Stimulated activated CD4-positive, alpha-beta T cell treated with anti-CD3 and anti-CD28 coated beads, TNF-alpha, amount 100 ng/mL, for 1 hour (primary cell): ENCODE measurements at places on chromosomes 1 and 21.

DNA sequence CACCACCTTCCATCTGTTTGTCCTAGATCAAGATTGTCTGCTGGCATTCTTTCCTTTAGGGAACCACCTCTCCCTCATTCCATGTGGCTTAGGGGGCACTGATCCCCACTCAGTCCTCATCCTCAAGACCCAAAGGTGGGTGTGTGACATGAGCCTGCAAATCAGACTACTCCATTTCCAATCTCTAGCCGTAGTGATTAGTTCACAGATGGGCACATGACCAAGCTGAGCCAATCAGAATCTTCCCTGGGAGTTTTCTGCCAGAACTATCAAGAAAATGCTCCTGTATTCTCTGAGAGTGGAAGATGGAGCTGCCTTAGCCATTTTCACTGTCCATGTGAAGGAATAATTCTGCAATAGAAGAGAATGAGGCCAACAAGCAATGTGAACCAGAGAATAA is 19.3 kb upstream of the PTPRF start:
- DNase-seq = no peak

GRCh38 chr1:11498956-11499594 is 20.1 kb downstream of the DISP3 start:
- DNase-seq = no peak

DNA sequence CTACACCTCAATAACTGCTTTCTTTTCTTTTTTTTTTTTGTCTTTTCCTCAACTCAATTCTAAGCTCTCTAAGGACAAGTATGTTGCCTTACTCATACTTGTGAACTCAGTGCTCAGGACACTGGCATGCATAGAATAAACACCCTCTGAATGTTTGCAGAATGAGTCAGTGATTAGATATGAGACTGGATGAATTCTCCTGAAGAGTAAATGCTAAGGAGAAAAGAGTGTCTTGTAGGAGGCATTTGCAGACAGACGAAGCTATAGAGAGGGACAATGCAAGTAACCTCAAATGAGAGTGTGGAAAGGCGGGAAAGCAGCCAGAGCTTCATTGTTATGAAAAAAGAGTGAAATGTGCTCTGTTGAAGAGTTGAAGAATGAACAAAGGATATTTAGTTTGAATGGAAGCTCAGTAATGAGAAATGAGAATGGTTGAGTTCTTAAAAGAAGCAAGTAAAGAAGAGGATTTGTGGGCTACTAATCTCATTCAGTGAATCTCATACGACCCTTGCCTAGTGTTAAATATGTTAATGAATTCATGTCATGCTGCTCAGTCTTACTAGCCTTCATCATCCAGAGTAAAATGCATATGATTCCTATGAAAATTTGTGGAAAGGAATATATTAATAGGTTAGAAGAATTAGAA is 166.1 kb upstream of the DPYD start:
- no peak for DNase-seq

GRCh38 chr1:244212797-244213475 is 161.9 kb downstream of the ZBTB18 start:
- no peak for DNase-seq

GRCh38 chr1:22772014-22772413 is 61.4 kb downstream of the EPHB2 start:
- no peak for DNase-seq

GRCh38 chr1:36822648-36823047 is 211.7 kb downstream of the GRIK3 start:
- no peak for DNase-seq

DNA sequence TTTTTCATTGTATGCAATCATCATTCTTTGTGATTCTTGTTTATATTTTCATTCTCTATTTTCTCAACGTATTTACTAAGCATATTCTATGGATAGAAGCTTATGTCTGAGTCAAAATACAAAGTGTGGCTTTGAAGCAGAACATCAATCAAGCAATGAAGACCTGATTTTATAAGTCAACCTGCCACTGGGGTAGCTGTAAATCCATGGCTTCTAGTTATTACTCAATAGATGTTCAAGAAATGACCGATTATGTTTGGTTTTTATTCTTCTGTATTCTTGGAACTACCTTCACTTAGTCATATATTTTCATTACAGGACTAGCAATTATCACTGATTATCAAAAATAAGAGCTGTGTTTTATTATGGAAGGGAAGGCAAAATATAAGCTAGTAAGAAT is 20.5 kb upstream of the PTGS2 start:
- no peak for DNase-seq

GRCh38 chr1:170659399-170660035 is 4.4 kb upstream of the PRRX1 start:
- no peak for DNase-seq

DNA sequence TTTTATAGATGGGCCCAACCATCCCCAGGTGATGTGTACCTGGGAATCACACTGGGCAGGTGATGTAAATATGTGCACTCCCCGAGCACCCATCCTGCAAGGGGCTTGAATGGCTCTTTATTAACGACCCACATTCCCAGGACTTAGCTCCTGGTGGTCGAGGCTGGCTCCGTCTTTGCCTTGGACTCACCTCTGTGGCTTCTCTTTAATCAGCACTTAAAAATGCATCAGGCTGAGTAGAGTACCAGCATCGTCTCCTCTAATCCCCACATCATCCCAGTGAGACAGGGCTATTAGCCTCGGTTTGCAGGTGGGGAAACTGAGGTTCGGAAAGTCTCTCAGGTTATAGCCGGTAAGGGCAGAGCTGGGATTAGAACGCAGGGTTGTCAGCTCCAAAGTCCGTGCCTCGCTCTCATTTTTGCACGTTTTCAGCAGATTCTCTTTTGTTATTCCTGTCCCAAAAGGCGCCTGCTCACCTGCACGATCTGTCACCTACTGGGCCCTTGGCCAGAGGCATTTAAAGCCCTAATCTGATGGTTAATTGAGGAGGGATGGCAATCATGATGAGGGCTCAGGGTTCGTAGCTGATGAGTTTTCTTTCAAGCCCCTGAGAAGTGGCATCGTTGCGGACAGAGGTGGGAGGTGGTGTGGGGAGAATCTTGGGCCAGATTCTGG is 29.4 kb downstream of the SPSB1 start:
- DNase-seq = no peak
